AG09309 (cell line): ENCODE measurements at places on chromosomes 7 and 10.

GRCh38 chr10:25682203-25682851, 251.7 kb upstream of the MYO3A start:
- DNase-seq = no peak

- no peak for DNase-seq
These were observed 17.4 kb downstream of the TRIM8 start for GRCh38 chr10:102661658-102662028.

GRCh38 chr7:152476551-152476950, 40.7 kb upstream of the KMT2C start:
- DNase-seq = no peak

- no peak for DNase-seq
These were observed 105.5 kb upstream of the AKR1E2 start for GRCh38 chr10:4720463-4720862.

- DNase-seq = no peak
These were observed 59.4 kb downstream of the HTR7 start for GRCh38 chr10:90798482-90798881.

DNA sequence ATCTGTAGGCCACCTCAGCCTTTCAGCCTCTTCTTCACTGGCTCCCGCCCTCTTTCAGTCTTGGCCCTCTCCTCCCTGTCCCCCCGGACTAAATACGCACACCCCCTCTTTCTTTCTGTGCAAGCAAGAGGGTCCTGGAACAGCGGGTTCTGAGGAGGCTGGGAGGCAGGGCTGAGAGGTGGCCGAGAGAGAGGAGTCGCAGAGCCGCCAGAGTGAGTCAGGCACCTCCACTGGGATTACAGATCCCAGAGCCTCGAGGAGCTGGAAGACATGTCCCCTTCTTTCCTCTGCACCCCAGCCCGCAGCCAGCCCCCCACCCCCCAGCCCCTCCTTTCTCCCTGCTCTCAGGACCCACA, 182 bp downstream of the CCDC136 start:
- no peak for DNase-seq

DNA sequence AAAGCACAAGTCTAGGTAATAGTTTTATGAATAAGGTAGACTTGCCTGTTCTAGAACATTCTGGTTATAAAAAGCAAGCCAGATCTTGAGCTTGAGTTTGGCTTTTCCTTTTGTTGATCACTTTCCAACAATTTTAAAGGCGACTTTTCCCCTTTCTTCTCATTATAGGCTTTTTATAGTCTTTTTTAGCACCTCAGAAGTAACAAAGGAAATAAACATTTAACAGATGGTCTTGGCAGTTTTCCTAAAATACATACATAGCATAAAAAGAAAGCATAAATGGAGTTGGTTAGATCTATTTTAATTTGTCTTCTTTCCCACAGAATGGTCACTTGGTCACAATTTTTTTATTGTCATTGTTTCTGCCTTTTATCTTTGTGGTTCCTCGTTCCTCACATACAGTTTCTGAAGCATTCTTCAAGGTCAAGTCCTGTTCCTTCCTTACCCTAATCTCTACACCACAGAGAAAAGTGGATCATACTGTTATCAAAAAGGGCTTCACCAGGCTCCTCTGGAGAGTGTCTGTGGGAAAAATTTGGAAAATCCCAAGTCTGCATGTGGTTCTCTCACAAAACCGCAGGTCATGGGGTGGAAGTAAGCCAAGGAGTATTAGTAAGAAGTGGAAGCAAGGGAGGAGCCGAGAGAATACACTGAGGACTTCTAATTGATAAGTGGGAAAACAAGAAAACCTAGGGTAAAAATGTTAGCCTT, 31.3 kb downstream of the THNSL1 start:
- DNase-seq = peak; percentile 57

GRCh38 chr7:128380483-128381106, 19.1 kb upstream of the PRRT4 start:
- no peak for DNase-seq

- no peak for DNase-seq
These were observed 37.0 kb downstream of the CHCHD3 start for GRCh38 chr7:133044722-133045473.

DNA sequence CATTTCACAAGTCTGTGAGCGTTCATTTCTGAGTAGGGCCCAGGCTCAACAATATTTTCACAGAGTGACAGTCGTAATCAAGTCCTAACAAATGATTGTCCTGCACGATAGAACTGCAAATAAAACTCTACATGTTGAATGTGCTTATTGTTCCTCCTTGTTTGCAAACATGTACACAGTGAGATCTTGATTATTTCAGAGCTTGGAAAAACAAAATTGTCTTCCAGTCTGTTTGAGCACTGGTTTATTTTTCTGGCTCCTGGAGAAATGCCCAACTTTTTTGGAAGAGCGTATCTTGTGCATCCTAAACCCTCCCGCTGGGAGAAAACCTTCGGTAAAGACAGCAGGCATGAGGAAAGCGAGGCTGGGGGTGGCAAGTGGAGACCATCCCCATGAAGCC, 91.1 kb downstream of the TEX36 start:
- DNase-seq = no peak
